ENCODE measurements at places on chromosomes 3 and 15.

GRCh38 chr3:108159865-108160264 is 62.4 kb downstream of the IFT57 start:
- no peak for DNase-seq

DNA sequence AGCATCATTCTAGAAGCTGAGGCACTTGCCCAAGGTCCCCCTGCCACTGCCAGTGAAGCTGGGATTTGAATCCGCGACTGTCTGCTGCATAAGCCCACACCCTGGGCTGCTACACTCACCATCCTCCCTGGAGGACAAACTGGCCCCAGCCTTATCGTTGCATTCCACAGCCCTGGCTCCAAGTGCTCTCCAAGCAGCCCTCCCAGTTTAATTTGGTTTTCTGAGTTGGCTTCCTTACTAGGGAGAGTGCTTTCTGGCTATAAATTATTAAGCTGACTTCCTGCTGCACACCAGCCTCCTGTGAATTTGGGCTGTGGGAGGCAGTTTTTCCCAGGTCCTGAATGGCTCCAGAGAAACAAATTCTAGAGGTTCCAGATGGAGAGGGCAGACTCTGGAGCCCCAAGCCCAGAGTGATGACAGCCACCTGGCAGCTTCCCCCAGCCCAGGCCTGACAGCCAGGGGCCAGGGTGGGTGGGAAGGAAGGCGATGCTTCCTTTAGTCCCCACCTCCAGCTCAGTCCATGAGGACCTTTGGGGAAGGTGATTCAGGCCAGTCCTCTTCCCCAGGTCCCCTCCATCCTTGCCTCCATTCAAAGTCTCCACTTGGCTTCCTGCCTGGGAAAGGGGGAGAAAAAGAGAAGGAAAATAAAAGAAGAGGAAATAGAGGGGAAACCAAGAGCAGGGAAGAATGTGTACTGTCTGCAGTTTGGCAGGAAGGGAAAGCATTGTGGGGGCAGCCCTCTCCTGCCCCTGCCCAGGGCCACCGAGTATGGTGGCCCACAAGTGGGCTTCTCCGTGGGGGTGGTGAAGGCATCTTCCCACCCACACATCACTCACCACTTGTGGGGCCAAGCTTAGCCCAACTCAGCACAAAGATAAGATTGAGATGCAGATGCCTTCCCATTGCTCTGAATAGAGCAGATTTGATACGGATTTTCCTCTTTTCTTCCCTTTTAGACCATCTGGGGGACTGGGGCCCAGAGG is 69.6 kb downstream of the SEMA5B start:
- DNase-seq: no peak

GRCh38 chr3:47985381-47985780 is 30.8 kb downstream of the MAP4 start:
- DNase-seq: no peak

- no peak for DNase-seq
Measured at GRCh38 chr15:66046751-66047150, 177.5 kb downstream of the RAB11A start.

- DNase-seq: no peak
Measured at GRCh38 chr3:146881966-146882760, 277.0 kb upstream of the PLSCR5 start.

GRCh38 chr15:100373942-100374341 is 32.2 kb upstream of the ADAMTS17 start:
- DNase-seq: no peak

GRCh38 chr3:51400166-51400565 is 9.1 kb downstream of the RBM15B start:
- DNase-seq: no peak

DNA sequence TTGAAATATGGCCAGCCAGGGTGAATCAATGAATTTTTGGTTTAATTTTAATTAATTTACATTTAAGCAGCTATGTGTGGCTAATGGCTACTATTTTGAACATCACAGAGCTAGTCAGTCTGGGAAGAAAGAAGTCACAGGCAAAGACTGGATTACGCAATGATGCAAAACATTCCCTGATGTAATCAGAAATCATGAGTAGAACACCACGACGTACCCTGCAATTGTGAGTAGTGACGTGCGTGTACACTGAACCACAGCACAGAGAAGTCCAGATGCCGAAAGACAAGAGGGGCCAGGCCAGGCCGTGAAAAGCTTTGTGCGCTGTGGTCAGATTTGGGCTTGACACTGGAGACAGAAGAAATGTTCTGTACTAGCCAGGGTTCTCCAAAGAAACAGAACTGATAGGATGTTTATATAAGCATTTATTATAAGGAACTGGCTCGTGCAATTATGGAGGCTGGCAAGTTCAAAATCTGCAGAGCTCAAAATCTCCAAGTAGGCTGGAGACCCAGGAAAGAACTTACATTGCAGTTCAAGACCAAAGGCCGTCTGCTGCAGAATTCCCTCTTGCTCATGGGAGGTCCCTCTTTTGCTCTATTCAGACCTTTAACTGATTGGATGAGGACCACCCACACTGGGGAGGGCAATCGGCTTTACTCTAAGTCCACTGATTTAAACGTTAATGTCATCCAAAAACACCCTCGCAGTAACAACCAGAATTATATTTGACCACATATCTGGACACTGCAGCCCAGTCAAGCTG is 44.6 kb downstream of the SH3BP5 start:
- DNase-seq: no peak

DNA sequence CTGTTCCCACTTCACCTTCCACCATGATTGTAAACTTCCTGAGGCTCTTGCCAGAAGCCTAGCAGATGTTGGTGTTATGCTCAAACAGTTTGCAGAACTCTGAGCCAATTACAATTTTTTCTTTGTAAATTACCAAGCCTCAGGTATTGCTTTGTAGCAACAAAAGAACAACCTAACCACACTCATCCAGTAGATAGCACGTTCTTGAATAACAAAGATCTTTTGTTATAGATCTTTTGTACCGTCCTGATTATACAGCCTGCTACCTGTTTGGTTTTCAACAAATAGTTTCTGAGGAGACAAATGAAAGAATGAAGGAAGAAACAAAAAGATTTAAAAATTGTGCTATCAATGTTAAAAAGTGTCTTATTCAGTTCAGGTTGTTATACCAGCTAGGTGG is 474.7 kb upstream of the ALCAM start:
- DNase-seq: no peak

DNA sequence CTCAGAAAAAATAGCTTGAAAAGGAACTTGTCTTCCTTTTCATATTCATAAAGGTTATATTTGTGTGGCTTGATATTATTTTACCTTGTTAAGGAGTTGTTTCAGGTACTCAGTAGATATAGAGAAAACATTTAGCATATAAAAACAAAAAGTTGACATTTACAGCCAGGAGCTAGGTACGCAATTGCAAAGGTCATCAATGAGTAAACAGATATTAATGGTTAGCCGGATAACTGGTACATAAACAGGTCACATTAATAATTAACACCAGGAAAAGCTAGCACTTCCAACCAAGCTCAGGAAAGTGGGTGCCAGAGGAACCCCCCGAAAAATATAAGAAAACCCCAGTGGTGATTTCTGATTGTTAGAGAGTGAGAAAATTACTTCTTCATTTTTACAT is 146.6 kb upstream of the NR2F2 start:
- no peak for DNase-seq

GRCh38 chr3:41234823-41235721 is 35.8 kb downstream of the CTNNB1 start:
- DNase-seq: no peak

DNA sequence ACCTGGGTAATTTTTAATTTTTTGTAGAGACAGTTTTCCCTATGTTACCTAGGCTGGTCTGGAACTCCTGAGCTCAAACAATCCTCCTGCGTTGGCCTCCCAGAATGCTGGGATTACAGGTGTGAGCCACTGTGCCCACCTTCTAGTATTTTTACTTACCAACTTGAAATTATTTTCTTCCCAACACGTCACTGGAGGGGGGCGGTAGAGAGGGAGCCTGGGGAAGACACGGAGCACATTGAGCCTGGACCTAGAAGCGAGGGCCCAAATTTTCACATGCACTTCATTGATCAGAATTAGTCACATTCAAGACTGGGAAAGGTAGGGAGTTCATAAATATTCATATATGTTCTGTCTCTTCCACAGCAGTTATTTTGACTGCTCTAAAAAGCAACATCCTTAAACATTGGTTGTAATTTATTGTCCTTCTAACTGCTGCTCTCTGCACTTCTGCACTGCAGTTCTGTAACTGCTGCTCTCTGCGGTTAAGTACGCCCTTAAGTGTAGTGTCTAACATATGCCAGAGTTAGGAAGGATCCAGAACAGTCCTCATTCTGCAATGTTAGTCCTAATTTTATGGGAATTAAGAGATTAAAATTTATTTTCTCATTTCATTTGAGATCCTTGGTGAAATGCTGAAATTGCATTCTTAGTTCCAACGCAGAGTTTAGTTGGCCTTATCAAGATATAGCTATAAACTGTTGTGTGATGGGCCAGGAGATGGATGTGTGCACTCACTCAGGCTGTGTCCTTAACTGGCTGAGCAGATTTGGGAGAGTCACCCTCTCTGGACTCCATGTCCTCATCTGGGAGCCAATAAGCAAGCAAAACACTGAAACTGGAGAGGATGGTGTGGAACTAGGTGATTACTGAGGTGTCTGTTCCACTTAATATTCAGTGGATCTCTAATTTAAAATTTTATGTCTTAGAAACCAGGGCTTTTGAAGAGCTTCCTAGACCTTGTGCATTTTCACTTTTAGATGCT is 98.2 kb downstream of the STRIT1 start:
- DNase-seq: no peak

GRCh38 chr3:46859001-46859710 is 4.1 kb downstream of the MYL3 start:
- no peak for DNase-seq

GRCh38 chr3:62975566-62975965 is 100.3 kb upstream of the CADPS start:
- no peak for DNase-seq

- no peak for DNase-seq
Measured at GRCh38 chr3:129087138-129087702, 26.6 kb downstream of the GP9 start.

DNA sequence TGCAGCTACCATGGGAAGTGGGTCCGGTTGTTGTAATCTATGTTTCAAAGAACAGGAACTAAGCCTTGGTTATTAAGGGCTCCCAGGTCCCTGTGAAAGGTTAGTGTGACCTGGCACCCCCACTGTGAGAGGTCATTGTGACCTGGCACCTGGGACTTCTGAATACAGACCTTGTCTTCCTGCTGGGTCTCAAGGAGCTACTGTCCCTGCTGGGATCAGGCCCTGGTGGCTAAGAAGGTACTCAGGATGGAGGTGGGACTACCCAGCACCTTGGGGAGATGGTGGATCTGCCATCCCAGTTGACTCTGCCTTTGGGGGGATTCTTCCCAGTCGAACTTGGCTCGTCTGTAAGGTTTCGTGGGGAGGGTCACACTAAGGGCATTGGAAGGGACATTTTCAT is 10.3 kb upstream of the SLCO2A1 start:
- DNase-seq: no peak

- no peak for DNase-seq
Measured at GRCh38 chr15:89469426-89470096, 26.8 kb downstream of the RHCG start.

DNA sequence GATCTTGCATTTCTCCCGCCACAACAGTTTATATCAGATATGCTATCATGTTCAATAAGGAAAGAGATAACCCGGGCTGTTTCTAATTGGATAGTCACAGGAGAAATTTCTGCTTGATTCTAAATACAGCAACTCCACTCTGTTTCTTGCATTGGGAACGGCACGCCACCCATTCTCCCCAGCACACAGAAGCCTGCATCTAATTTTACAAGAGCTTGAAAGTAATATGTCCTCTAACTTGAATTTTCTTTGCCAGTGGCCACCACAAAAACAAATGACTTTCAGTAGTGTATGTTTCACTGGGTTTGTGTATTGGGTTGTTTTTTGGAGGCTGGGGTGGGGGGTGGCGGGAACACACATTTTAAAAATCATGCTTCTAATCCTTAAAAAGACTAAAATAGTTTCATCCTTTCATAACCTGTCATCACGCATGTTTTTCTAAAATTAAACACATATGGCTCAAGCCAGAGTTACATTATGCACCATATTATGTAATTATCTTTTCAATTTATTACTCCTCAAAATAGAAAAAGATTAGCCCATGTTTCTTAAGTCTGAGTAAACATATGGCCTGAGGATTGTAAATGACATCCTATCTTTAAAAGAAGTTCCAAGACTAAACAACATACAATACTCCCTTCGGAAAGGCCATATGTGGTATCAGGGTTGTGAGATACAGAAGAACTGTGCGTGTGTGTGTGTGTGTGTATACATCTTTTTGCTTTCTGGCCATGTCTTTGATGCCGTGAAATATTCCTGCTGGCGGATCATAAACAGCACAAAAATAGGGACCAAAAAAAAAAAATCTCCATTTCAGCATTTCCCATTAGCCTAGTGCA is 176.3 kb downstream of the FOXP1 start:
- DNase-seq: no peak

DNA sequence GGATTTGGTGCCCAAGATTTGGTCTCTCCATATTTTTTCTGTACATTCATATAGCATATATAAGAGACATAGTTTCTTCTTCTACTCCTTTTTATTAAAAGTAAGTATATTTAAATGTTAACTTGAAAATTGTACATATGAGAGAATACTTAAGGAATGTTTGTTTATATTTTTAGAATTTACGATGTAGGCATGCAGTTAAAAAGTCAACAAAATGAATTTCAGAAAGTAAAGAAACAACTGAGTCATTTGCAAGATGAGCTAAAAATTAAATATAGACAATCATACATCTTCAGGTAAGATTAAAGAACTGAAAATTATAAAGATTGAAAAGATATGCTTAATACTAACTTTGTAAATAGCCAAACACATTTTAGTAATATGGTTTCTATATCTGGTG is 94.2 kb downstream of the LEKR1 start:
- no peak for DNase-seq

DNA sequence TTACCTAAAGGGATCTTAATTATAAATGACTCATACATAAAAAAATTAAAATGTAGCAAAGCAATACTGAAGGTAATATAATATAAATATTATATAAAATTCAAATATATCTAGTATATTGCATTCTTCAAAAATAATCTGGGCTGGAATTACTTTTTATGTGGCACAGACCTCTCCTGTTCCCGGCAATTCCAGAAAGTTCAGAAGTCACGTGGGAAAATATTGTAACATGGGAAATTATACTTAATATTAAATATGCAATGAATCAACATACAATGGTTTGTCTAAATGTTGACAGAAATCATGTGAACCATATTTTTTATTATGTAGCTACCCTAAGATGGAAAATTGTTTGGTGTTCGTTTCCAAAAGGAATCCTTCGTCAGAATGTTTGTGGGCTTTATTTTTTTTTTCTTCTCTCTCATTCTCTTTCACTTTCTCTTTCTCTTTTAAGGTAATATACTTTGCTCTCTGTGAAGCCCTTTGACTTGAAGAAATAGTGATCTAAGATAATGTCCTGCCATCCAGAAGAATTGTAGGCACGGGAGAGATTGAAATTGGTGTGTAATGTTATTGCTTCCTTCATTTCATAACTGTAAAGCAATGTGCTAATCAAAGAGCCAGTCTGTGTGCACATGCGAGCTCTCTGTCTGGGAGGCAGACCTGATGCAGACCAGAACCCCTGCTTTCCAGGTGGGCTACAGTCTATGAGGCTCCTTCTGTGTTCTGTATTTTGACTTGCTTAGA is 559.4 kb downstream of the NR2F2 start:
- DNase-seq: no peak
